ENCODE measurements at places on chromosomes 2 and 18. TPM values are rescaled to one million over a fixed set of nuclear protein-coding genes. Genes with fewer than 3 reads are reported as not detected.

Gene POU3F3
- not detected for total RNA-seq

DNA sequence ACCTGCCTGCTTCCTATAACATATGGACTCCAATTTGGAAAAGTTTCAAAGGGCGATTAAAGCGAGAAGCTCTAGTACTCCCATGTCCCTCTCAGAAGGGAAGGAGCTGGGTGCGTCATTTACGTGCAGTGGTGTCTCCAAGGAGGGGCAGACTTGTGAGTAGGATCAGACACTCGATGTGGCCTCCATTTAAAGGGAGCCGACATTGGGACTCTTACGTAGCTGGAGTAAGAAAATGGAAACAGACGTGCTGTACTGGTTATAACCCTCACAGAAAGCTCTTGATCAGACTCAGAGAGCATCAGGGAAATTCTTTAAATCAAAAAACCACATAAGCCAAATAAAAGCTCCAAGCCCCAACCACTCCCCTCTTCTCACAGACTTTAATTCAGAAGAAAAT, 198.5 kb downstream of the KLHL29 start:
- no peaks in the 10 kb centered on the region for H3K4me1 ChIP-seq
- no peak overlapping the region for H3K4me3 ChIP-seq
- no peaks in the 10 kb centered on the region for H3K36me3 ChIP-seq
- no peak for DNase-seq
- no peak overlapping the region for H3K27ac ChIP-seq

Gene CGREF1
- 13.9 TPM for total RNA-seq

Gene CFAP221
- total RNA-seq = not detected

DNA sequence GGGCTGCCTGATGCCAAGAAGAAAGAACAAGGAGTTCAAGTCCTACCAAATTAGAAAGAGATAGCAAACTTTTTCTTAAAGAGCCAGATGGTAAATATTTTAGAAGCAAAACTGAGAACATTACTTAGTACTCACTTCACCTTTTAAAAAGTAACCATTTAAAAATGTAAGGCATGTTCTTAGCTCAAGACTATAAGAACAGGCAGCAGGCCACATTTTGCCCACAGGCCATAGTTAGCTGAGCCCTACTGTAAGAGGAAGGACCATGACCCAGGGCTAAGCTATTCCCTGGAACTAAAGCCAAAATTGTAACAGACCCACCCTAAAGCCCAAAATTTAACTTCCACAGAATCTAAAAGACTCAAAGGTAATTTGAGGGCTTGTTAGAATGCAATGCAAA, 31.3 kb downstream of the USP40 start:
- DNase-seq = no peak
- H3K4me3 ChIP-seq = no peak overlapping the region
- peaks cover 10% of the 10 kb centered on the region for H3K36me3 ChIP-seq
- H3K4me1 ChIP-seq = no peaks in the 10 kb centered on the region

- no peak overlapping the region for H3K4me3 ChIP-seq
- H3K27ac ChIP-seq = no peak overlapping the region
Measured at GRCh38 chr18:48957136-48957535, 6.4 kb upstream of the SMAD7 start.

Gene LHCGR
- total RNA-seq = not detected

GRCh38 chr18:79322441-79322840, 73.3 kb upstream of the NFATC1 start:
- DNase-seq = no peak
- H3K36me3 ChIP-seq = no peaks in the 10 kb centered on the region
- H3K4me3 ChIP-seq = no peak overlapping the region
- H3K4me1 ChIP-seq = no peaks in the 10 kb centered on the region
- H3K27me3 ChIP-seq = no peaks in the 10 kb centered on the region
- H3K27ac ChIP-seq = no peak overlapping the region

Gene FAM237A
- not detected for total RNA-seq

GRCh38 chr2:231960810-231961348, 634 bp upstream of the DIS3L2 start:
- peak overlapping the region; percentile 88 for H3K4me3 ChIP-seq
- no peaks in the 10 kb centered on the region for H3K27me3 ChIP-seq

- DNase-seq = no peak
- H3K27ac ChIP-seq = no peak overlapping the region
- no peak overlapping the region for H3K4me3 ChIP-seq
- H3K27me3 ChIP-seq = no peaks in the 10 kb centered on the region
- H3K4me1 ChIP-seq = peaks cover 21% of the 10 kb centered on the region
- H3K36me3 ChIP-seq = no peaks in the 10 kb centered on the region
Measured at GRCh38 chr18:35463050-35463449, 34.7 kb downstream of the INO80C start.

DNA sequence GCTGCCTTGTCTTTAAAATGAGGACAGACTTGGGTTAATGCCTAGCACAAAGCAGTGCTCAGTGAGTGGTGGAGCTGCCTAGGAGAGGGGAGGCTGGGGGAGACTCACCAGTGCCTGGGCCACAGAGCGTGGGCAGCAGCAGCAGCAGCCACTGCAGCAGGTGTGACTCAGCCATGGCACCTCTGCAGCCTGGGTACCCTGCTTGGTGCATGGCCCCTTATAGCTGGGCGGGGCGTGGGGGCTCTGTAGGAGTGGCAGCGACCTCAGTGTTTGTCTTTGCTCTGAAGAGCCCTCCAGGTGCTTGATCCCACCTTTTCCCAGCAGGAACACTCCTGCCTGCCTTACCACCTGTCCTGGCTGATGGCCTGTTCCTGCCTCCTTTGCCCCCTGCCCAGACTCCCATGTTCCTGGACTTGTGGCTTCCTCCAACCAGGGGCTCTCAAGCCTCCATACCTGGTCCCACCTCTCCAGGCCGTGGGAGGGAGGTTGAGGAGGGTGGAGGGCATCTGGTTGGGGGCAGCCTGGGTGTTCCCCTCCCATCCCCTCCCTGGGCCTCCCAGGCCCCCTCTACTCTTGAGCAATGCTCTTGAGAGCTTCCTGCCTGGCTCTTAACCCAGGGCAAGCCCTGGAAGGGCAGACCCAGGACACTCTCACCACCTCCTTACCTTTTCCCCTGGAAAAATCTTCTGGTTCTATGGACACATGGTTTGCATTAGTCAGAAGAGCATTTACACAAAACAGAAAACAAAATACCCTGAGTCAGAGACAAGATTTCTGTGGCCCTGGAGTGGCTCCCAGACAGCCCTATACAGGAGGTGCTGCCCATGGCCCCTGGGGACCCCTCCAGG, at the start of gene SFTPB:
Gene SFTPB, minus strand, starts transcription at position 191 of the 848 bp plus-strand sequence. Its CDS starts 16 bp downstream, at position 175.
- H3K4me3 ChIP-seq = no peak within 1 kb of the TSS
- H3K4me1 ChIP-seq = peaks cover 25% of the 10 kb centered on the region
- H3K36me3 ChIP-seq = no peaks in the 10 kb centered on the region
- no peak for DNase-seq

All from HepG2 (cell line).